ENCODE measurements at places on chromosomes 16 and 17. TPM values are rescaled to one million over a fixed set of nuclear protein-coding genes. Genes with fewer than 3 reads are reported as not detected.

DNA sequence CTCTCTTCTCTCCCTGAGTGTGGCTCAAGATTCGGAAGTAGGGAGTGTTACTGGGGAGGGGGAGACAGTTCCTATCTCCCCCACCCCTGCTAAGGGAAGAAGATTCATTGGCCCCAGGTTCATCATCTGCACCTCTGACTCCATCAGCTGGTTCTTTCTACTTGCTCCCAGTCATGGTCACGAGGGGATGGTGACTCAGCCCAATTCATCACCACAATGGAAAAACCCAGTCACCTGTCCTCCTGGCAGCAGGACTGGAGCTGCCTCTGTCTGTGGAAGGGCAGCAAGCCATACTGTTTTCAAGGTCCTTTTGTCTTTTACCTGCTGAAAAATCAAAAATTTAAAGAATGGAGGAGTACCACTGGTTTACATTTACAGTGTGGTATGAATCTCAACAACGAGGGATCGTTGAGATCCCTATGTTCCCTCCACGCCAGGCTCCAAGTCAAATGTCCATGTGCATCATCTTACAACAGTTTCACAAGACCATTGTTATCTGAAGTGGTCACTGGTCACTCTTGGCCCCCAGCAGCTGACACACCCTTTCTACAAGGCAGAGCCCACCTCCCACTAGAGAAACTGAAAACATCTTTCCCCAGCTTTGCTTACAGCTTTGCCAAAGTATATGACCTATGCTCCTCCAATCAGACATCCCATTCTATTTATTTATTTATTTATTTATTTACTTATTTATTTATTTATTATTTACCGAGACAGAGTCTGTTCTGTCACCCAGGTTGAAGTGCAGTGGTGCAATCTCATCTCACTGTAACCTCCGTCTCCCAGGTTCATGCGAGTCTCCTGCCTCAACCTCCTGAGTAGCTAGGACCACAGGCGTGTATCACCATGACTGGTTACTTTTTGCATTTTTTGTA lies 40.4 kb upstream of the NDRG4 start:
- DNase-seq = no peak

GRCh38 chr16:78882751-78883150 lies 717.8 kb downstream of the MAF start:
- no peak for DNase-seq

DNA sequence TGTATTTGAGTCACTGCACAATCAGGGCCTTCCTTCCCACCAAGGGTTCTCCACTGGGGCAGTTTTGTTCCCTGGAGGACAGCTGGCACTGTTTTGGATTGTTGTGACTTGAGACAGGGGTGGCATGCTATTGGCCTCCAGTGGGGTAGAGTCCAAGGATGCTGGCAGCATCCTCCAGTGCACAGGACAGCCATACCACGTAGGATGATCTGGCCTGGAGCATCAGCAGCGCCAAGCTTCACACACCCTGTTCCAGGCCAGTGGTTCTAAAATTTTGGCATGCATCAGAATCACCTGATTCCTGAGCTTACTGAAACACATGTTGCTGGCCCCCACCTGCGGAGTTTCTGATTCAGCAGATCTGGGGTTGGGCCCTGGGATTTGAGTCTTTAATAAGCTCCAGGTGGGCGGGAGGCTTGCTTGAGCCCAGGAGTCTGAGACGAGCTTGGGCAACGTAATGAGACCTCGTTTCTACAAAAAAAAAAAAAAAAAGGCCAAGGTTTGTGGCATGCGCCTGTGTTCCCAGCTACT lies 83.2 kb downstream of the MGAT5B start:
- no peak for DNase-seq

DNA sequence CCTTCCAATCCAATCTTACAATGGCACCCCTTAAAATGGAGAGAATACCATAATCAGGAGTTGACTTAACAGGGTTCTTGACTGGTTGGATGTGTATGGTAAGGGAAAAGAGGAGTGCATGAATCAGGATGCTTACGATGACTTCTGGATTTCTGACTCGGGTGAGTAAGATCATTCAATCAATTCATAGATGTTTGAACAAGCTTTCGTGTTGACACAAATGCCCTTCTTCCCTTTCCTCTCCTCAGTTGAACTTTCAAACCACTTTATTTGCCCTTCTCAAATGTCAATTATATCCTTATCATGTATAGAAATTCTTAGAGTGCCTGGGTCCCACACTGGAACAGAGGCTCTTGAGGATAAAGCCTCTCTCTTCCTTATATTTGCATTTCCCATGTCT lies 25.9 kb downstream of the ABCC12 start:
- no peak for DNase-seq

Gene TMIGD1
- not detected for total RNA-seq

DNA sequence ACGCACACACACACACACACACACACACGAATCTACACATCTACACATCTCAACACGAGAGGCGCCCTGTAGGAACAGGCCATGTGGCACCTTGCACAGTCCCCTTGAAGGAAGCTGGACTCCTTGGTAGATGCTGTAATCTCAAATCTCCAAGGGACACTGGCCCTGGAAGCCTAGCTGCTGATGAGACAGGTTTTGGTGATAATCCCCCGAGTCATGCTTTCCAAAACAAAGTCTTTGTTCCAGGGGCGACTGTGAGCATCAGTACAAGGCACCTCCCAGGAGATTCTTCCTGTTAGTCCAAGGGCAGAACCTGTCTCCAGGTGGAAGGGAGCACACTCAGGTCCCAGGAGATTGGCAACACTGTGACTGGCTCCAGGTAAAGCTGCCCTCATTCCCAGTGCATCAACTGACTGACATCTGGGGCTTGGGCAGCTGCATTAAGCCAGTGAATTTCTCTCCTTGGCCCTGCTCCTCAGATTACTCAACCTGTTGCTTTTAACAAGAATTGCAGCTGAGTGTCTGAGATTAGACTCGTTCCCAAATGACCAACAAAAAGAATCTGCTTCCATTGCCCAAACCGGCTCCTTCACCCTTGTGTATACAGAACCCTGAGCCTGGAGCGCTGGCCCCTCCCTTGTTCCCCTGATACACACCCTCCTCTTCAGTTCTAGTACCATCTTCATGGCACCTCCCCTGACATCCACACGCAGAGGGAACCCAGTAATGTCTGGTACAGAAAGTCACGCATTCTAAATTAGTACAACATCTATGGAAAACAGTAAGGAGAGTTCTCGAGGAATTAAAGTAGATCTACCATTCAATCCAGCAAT lies 13.9 kb upstream of the TNRC6C start:
- no peak for DNase-seq

Gene RPL26
- 960 TPM for total RNA-seq

DNA sequence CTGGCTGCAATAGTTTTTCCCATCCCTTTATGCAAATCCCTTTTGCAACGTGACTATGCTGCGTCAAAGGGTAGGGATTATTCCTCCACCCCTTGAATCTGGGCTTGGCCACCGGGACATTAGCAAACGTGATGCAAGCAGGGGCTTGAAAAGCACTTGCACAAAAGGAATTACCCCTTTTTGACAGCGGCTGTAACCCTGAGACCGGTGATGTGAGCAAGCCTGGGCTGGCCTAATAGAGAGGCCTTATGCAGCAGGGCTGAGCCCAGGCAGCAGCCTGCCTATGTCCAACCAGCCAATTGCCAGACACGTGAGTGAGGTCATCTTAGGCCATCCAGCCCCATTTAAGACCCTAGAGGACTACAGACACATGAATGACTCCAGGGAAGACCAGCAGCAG lies 30.4 kb upstream of the PAFAH1B1 start:
- DNase-seq = no peak

DNA sequence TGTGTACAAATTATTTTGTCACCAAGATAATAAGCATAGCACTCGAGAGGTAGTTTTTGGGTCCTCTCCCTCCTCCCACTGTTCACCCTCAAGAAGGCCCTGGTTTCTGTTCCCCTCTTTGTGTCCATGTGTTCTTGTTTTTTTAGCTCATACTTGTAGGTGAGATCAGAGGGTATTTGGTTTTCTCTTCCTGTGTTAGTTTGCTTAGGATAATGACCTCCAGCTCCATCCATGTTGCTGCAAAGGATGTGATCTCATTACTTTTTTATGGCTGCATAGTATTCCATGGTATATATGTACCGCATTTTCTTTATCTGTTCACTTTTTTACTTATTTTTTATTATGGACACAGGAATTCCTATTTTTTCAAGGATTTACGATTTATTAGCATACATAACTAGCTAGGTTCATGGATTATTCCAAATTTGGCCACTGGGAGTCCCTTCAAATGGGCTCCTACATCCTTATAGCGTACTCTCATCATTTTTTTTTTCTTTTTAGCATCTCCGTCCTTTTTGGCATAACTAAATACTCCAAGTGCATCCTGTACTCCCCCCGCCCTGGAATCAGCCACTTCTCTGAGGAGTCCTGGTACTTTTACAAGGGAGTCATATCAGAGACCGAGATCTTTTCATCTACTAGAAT lies 7.3 kb downstream of the TADA2A start:
- no peak for DNase-seq

DNA sequence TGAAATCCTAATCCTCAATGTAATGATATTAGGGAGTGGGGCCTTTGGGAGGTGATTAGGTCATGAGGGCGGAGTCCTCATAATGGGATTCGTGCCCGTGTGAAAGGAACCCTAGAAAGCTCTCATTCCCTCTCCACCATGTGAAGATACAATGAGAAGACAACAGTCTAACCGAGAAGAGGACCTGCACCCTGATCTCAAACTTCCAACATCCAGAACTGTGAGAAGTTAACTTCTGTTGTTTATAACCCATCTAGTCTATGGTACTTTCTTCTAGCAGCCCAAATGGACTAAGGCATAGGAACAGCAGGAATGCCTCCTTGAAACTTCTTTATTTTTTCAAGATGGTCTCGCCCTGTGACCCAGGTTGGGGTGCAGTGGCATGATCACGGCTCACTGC lies 24.7 kb downstream of the WSB1 start:
- DNase-seq = no peak

Gene IRX5
- total RNA-seq = 36.8 TPM

- no peak for DNase-seq
Measured at GRCh38 chr16:74817851-74818250, 43.2 kb upstream of the FA2H start.

- no peak for DNase-seq
Measured at GRCh38 chr16:8519179-8519578, 71.1 kb downstream of the TMEM114 start.

Gene CPHXL2
- not detected for total RNA-seq

GRCh38 chr16:28878083-28878926 lies at the start of gene ATP2A1:
ATP2A1 (plus strand) TSS chr16:28878488; CDS start chr16:28878672, 184 bp downstream.
- DNase-seq = no peak

Gene SEPTIN12
- not detected for total RNA-seq

Gene LITAFD
- total RNA-seq = not detected
